ENCODE measurements at places on chromosomes 7 and 10. TPM values are rescaled to one million over a fixed set of nuclear protein-coding genes. Genes with fewer than 3 reads are reported as not detected.

- H3K4me1 ChIP-seq: no peaks in the 10 kb centered on the region
- DNase-seq: no peak
These were observed 111.4 kb upstream of the TAC1 start for GRCh38 chr7:97620495-97620894.

GRCh38 chr7:15686295-15686956, at the start of gene MEOX2:
Gene MEOX2, minus strand, starts transcription at chr7:15686683. Its CDS starts 281 bp downstream, at chr7:15686402.
- peak; percentile 12 for DNase-seq
- no peaks in the 10 kb centered on the region for H3K36me3 ChIP-seq
- peaks cover 62% of the 10 kb centered on the region for H3K27me3 ChIP-seq
- H3K4me3 ChIP-seq: peak within 1 kb of the TSS; percentile 41
- peaks cover 19% of the 10 kb centered on the region for H3K4me1 ChIP-seq

DNA sequence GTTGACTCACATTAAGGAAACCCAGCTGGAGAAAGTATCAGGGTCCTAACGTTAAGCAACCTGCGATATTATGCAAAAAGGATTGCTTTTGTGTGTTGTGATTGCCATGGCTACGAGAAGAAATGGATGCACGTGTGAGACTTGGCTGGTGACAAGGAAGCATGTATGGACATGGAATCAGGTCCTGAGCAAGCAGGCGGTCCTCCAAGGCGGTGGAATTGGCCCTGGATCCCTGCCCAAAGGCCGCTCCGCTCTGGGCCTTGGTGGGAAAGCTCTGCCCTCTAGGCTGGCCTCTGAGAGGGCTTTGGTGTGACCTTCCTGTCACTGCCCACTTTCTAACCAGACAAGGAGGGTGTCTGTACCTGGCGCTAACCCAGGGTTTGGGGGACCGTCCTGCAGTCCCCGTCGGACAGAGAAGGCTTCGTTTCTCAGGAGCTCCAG, 192.1 kb downstream of the EBF3 start:
- H3K4me3 ChIP-seq: no peak overlapping the region
- H3K27me3 ChIP-seq: no peaks in the 10 kb centered on the region
- H3K27ac ChIP-seq: no peak overlapping the region
- no peaks in the 10 kb centered on the region for H3K4me1 ChIP-seq

DNA sequence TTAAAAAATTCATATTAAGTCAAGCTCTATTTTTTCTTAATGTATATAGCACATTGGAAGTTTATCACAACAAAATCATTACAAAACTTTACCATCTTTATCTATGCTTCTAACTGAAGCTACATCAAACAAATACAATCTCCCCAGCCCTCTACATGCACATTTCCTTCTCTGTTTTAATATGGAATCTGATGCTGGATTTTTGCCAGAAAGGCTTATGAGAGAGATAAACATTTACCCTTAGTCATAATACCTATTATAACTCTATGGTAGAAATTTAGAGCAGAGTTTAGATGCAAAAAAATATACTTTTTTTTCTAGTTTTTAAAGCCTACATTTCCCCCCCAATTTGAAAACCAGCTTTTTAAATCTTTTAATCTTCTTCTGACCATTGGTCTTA, 1198.6 kb downstream of the GATA3 start:
- peaks cover 9% of the 10 kb centered on the region for H3K4me1 ChIP-seq
- H3K27ac ChIP-seq: no peak overlapping the region
- H3K4me3 ChIP-seq: no peak overlapping the region
- no peaks in the 10 kb centered on the region for H3K27me3 ChIP-seq
- DNase-seq: peak; percentile 18

DNA sequence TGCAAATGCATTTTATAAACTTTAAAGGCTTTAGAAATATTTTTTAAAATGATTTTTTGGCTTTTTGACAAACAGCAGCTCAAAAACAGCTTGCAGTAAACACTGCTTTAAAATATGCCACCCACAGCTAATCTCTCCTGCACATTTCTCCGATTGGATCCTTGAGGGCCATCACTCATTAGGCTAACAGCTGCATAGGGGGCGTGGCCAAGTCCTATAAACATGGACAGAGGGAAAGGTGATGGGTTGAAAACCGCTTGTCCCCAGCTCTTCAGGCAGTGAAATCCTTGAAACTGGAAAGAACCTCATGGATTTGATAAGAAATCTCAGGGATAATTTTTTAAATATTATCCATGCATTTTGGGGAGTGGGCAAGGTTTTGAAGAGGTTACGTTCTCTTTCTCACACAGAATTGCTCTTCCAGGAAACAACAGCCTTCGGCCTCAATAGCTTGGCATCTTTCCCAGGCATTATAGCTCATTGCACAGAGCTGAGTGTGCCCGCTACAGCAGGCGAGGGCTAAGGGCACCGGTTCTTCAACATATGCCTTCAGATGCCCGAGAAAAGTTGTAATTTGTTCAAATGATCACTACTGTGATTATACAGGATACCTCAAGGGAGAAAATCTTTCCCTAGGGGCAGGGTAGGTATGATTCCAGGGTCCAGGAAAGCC, 1.7 kb downstream of the PLEKHS1 start:
- no peaks in the 10 kb centered on the region for H3K4me1 ChIP-seq
- no peak overlapping the region for H3K4me3 ChIP-seq
- no peak for DNase-seq
- H3K27me3 ChIP-seq: no peaks in the 10 kb centered on the region
- H3K27ac ChIP-seq: no peak overlapping the region

DNA sequence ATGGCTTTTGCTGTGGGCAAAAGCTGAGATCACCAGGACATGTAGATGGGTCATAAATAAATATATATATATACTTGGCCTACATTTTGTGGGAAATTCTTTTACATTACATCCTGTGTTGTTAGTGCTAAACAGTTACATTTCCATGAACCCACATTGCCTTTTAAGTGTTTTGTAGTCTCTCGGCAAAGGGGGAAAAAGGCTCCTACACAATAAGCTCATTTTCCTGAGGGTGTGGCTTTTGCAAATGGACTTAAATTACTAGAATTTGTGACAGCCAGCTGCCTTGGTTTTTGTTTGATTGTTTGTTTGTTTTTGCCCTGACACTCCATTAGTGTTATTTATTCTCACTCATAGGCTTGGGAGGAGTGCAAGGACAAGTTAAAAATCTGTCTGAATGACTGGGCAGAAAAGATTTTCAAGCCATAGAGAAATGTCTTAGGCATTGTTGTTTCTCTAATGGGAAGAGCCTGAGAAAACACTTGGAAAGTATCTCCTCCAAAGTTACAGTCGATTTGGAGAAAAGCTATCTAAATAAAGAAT, 128.8 kb downstream of the DGKB start:
- H3K36me3 ChIP-seq: no peaks in the 10 kb centered on the region
- DNase-seq: no peak
- H3K27me3 ChIP-seq: no peaks in the 10 kb centered on the region
- H3K4me1 ChIP-seq: no peaks in the 10 kb centered on the region

GRCh38 chr10:95193944-95194343, at the start of gene ACSM6:
Gene ACSM6, plus strand, starts transcription at chr10:95194238. Its CDS starts 248 bp downstream, at chr10:95194486.
- no peaks in the 10 kb centered on the region for H3K4me1 ChIP-seq
- H3K27ac ChIP-seq: no peak within 1 kb of the TSS
- no peaks in the 10 kb centered on the region for H3K27me3 ChIP-seq
- DNase-seq: no peak
- no peaks in the 10 kb centered on the region for H3K36me3 ChIP-seq

GRCh38 chr7:138980563-138981291, 462 bp downstream of the KIAA1549 start:
- peaks cover 9% of the 10 kb centered on the region for H3K4me1 ChIP-seq
- no peaks in the 10 kb centered on the region for H3K27me3 ChIP-seq
- peak overlapping the region; percentile 83 for H3K4me3 ChIP-seq
- H3K27ac ChIP-seq: peak overlapping the region; percentile 26

DNA sequence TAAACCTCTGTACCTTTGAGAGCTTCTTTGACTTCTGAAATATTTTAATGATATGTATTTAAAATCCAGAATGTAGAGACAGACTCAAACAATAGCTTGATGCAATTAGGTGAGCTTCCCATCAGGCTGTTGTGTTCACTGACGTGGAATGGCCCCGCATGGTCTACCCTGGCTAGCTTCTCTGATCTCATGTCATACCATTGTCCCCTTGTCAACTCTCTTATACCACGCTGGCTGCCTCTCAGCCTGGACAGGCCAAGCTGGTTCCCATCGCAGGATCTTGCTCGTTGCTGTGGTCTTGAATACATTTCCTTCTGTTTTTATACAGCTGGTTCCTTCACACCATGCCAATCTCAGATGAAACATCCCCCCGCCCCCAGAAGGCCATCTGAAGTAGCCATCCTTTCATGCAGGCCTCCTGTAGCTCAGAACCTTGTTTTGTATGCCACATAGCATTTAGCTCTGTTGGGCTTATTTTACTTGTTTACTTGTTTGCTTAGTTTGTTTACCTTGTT, 84.2 kb downstream of the FANK1 start:
- H3K27ac ChIP-seq: no peak overlapping the region
- peaks cover 23% of the 10 kb centered on the region for H3K4me1 ChIP-seq
- H3K36me3 ChIP-seq: no peaks in the 10 kb centered on the region

Gene CARD11
- 6.6 TPM for total RNA-seq

Gene FOXP2
- 3.3 TPM for total RNA-seq
